A673 (cell line): ENCODE measurements at places on chromosomes 7 and 10.

DNA sequence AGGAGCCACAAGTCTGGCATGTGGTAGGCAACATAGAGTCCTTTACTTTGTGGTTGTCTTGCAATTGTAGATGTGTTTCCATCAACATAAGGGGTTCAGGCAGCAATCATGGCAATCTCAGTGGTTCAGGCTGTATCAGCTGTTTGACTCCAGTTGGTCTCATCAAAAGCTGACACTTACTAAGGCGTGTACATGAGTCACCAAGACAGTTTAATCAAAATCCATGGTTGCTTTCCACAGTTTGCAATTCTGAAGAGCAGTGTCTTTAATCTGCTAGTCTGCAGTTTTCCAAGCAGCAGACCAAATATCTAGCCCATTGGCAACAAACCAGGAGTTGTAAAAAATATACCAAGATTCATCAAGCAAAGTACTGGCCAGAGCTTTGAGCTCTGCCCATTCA, 210.2 kb downstream of the MDFIC start:
- DNase-seq, result no peak

GRCh38 chr7:148877517-148877916, 6.6 kb downstream of the EZH2 start:
- no peak for DNase-seq

DNA sequence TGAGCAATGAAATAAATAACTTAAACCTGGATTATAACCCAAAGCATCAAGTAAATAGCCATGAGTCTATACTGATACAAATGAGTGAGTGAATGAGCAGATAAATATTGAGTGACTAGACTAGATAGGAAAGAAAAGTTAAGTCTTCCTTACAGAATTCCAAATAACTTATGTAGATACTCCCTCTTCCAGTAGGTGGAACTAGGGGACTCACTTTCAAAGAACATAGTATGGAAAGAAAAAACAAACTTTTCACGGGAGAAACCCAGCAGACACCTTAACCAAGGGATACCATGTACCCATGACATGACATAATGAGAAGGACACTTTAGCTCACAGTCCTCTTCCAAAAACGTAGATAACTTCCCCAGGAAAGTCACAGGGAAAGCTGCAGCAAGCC, 32.2 kb downstream of the CSGALNACT2 start:
- DNase-seq, result peak; percentile 11

GRCh38 chr7:92904244-92905131, 68.1 kb upstream of the CDK6 start:
- DNase-seq, result peak; percentile 41

- DNase-seq, result no peak
Measured at GRCh38 chr7:96685755-96686154, 23.9 kb downstream of the SEM1 start.

GRCh38 chr7:94590526-94591162, 65.3 kb downstream of the SGCE start:
- no peak for DNase-seq

- DNase-seq, result no peak
Measured at GRCh38 chr7:3725155-3726059, 424.4 kb downstream of the SDK1 start.

DNA sequence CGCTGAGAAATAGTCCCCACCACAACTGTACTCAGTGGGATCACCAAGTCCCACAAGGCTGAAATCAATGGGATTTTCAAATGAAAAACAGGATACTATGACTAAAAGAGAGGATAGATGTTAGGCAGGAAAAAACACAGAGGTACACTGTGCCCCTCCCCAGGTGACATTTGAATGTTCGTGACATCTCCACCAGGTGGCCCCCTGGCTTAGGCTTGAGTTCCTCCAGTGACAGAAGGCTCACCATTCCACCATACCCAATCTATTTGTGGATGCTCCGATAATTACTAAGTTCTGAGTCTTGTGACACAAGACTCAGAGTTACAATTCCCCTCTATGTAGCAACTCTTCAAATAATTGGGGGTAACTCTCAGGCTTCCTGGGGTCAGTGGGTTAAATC, 77.5 kb upstream of the KCNMA1 start:
- DNase-seq, result no peak

DNA sequence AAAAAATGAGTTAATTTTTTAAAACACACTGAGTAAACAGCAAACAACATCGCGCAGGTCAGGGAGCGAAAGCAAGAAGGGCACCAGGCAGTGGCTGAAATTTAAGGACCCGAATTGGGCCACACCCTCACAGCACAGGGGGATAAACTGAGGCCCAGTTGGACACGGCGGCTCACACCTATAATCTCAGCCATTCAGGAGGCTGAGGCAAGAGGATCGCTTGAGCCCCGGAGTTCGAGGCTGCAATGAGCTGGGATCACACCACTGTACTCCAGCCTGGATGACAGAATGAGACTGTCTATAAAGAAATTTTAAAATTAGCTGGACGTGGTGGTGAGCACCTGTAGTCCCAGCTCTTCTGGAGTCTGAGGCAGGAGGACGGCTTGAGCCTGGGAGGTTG, 69.6 kb downstream of the PDGFA start:
- DNase-seq, result no peak
